ENCODE measurements at places on chromosomes 7 and 10.

GRCh38 chr10:108784534-108784933, 1138.8 kb downstream of the XPNPEP1 start:
- DNase-seq, result no peak

GRCh38 chr7:70325509-70326101, 727.3 kb downstream of the AUTS2 start:
- no peak for DNase-seq

DNA sequence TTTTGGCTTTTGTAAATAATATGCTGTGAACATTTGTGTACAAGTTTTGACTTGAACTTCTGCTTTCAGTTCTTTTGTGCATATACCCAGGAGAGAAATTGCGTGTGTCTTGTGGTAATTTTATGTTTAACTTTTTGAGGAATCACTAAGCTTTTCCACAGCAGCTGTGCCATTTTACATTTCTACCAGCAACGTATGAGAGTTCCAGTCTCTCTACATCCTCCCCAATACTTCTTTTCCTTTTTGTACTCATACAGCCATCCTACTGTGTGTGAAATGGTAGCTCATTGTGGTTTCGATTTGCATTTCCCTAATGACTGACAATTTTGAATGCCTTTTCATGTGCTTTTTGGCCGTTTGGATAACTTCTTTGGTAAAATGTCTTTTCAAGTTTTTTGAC, 66.3 kb upstream of the INHBA start:
- DNase-seq, result no peak

DNA sequence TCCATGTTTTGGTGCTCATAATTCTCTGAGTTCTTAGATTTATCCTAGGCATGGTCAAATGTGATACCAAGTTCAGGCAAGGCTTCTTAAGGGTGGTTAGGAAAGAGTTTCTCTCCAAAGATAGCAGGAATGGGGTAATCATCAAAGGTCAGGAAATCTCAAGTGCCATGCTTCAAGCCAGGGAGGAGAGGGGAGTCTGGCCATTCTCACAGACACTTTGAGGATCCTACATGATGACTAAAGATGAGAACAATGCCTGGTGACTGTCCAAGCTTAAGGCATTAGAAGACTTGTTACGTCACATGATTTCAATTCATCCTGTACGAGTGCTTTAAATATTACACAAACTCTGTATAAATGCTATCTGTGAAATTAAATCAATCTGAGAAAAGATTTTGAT, 59.4 kb downstream of the POM121L12 start:
- DNase-seq, result no peak

GRCh38 chr7:29442146-29442545, 121.5 kb upstream of the PRR15 start:
- no peak for DNase-seq

DNA sequence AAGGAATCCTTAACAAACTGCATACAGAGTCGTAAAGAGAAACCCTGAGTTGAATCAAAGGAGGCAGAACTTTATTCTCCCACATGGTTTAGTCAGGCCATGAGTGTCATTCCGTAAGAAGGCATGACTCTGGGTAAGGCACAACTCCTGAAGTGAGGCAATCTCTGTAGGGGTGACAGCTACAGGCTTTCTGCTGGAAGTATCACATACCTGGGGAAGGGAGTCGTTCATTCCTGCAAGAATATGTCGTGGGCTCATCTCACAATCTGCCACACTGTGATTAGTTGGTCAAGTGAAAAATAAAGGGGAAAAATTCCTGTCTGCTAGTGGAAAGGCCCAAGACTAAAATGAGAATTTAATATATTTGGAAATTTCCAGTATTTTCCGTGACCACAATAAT, 392.6 kb downstream of the POM121L12 start:
- DNase-seq, result no peak

DNA sequence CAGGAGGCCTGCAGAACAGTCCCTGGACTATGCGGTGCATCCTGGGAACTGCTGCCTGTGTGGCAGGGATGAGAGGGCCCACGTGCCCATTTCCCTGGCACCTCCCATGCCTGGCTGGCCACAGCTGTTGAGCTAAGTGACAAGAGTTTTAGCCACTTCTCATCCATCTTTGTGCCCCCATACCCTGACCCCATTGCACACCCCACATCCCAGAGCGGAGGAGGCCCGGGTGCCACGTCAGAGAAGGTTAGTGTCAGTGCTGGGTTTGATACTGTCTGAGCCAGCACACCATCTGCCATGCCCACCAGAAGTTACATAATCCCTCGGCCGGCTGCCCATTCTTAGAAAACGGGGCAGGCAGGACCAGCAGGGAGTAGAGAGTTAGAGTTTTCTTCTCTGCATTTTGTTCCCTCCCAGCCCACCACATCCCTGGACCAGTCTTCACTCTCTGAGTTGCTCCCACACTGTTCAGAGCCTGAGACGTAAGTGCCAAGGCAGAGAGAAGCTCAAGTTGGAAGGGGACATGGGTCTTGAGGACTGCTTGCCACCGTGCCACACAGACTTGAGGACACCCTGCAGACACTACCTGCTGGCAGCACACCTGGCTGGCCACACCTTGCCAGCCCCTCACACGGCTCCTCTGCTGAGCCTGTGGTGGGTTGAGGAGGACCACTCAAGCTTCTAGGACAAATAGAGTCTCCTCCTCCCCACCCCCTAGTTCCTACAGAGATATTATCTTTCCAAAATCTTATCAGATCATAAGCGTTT, 13.1 kb downstream of the UNC5B start:
- DNase-seq, result no peak

DNA sequence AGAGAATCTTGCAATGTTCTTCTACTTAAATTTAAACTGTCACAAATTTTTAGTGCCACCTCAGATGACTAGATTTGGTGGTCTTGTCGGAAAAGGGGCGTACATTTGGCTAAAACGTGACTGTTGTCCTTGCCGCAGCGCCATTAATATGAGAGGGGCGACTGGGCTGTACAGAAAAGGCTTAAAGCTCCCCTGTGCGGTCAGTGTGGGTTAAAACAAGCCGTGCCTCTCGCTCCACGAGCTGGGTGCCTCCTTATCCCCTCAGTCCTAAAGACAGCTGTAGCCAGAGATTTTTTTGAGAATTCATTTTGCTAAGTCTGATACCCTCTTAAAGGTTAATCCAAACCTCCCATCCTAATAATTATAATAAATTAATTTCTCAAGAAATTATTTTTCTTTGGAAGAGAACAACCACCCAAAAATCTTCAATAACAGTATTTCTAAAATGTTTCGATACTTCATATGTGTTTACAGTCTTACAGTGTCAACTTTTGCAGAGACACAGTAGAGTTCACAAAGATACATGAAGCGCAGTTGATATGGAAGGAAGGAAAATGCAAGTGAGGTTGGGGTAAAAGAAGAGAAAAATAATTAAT, 68.6 kb downstream of the C7orf25 start:
- DNase-seq, result no peak

- DNase-seq, result no peak
These were observed 1.8 kb downstream of the IMPDH1 start for GRCh38 chr7:128407751-128408708.

DNA sequence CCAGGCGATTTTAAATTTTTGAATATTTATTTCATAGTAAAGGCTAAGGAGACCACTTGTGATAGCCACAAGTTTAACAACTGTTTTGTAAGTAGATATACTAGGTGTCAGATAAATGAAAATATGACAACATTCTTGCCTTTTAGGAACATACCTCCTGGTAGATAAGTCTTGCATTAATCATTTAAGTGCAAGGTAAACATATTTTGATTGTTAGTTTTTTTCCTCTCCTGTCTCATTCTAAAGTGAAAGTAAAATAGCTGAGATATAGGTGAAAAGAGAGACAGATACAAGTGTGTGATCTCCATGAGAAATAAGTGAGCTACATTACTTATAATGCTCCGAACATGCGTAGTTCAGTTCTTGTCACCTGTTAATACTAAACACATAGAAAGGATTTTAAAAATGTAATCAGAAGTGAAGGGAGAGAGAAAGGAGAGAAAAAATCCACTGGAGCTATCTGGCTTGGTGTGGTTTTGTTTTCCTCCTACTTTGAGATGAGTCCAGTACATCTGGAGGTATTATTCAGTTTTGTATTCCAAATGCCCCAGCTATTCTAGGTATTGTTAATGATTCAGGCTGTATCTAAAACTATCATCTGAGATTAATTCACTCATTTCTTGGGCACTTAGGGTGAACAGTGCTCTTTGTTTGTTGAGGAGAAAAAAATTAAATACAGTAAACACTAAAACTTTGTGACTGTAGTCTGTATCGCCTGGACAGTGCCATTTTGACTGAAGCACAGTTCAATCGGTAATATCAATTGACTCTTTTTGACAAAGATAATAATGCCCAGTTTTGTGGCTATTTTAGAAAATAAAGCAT, 21.2 kb downstream of the GLCCI1 start:
- no peak for DNase-seq

Measured in stimulated activated CD8-positive, alpha-beta memory T cell treated with anti-CD3 and anti-CD28 coated beads, Interleukin-15, amount 100 ng/mL, for 1 hour (primary cell).